ENCODE measurements at places on chromosomes 3 and 15.

- DNase-seq, result no peak
Observed at GRCh38 chr15:31060429-31061140, 40.9 kb downstream of the TRPM1 start.

- no peak for DNase-seq
Observed at GRCh38 chr3:115517457-115518050, 105.8 kb upstream of the GAP43 start.

GRCh38 chr3:125054449-125055329 lies 1.1 kb downstream of the HEG1 start:
- DNase-seq, result peak; percentile 65

GRCh38 chr3:196246612-196247308 lies 30.4 kb downstream of the SLC51A start:
- DNase-seq, result no peak

DNA sequence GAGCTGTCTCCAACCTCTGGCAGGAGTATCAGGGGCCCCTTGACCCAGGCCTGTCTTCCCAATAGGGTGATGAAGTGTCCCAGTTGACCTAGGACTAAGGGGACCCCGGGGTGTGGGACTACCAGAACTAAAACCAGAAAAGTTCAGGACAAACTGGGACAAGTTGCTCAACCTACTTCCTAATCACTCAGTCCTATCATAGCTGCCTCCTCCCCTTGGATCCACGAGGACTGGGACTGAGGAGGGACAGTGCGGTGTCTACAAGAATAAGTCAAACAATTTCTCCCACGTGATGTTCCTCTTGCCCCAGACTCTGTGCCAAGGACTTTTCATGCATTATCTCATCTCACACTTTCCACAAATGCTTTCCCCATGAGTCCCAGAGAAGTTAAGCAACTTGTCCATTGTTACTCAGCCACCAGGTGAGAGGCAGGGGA lies 49.4 kb upstream of the SLCO2A1 start:
- DNase-seq, result no peak

DNA sequence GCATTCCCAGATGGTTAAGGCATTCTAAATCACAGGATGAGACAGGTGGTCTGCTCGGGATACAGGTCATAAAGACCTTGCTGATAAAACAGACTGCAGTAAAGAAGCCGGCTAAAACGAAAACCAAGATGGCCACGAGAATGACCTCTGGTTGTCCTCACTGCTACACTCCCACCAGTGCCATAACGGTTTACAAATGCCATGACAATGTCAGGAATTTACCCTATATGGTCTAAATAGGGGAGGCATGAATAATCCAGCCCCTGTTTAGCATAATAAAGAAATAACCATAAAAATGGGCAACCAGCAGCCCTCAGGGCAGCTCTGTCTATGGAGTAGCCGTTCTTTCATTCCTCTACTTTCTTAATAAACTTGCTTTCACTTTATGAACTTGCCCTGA lies 151.1 kb downstream of the ZNF385D start:
- DNase-seq, result no peak

- no peak for DNase-seq
Observed at GRCh38 chr3:142839831-142840230, 49.1 kb downstream of the PCOLCE2 start.

- no peak for DNase-seq
Observed at GRCh38 chr15:73994912-73995622, 551 bp downstream of the PML start.

DNA sequence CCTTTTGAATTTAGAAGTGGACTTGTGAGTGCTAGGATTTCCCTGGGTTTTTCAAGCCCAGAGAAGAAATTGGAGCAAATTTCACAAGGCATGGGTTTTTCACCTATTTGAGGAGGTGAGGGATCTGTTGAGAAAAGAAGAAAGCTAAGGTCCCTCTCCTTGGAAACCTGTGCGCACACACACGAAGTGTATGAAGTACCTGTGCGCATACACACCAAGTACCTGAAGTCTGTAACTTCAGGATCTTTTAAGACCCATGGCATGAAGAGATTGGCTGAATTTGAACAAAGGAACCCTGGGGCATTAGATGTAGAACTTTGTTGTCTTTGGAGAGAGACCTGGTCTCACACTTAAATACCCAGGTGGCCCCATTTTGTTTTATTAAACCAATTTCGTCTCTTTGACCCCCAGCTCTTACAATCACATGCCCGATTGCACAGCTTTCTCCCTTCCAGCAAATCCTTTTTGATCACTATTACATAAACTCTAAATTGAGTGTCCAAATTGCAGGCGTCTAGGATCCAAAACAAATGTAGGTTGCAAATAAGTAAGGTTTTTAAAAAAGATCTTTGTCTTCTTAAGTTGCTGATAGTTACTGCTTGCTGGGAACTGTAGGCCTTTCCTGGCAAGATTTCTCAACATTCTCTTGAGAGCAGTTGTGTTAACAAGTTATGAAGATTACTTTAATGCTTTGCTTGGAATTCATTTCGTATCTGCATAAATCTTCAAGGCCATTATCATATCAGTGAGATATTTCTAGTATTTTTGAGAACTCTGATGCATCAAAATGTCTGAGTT lies 64.3 kb downstream of the CMTM8 start:
- DNase-seq, result no peak

- no peak for DNase-seq
Observed at GRCh38 chr3:99551520-99551919, 86.9 kb upstream of the COL8A1 start.

DNA sequence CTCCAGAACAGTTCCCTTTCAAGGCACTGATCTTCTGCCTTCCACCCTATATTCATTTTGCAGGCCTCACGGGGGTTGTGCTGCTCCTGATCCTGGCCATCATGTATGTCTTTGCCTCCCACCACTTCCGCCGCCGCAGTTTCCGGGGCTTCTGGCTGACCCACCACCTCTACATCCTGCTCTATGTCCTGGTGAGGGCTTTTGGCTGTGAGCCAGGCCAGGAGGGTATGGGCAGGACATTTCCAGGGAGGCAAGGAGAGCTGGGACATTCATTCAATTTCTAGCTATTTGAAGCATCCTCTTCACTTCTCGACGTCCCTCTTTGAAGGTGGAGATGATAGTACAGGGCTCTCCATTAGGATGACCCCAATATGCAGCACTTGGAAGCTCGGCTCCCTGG lies 25.9 kb downstream of the DUOX1 start:
- DNase-seq, result no peak

DNA sequence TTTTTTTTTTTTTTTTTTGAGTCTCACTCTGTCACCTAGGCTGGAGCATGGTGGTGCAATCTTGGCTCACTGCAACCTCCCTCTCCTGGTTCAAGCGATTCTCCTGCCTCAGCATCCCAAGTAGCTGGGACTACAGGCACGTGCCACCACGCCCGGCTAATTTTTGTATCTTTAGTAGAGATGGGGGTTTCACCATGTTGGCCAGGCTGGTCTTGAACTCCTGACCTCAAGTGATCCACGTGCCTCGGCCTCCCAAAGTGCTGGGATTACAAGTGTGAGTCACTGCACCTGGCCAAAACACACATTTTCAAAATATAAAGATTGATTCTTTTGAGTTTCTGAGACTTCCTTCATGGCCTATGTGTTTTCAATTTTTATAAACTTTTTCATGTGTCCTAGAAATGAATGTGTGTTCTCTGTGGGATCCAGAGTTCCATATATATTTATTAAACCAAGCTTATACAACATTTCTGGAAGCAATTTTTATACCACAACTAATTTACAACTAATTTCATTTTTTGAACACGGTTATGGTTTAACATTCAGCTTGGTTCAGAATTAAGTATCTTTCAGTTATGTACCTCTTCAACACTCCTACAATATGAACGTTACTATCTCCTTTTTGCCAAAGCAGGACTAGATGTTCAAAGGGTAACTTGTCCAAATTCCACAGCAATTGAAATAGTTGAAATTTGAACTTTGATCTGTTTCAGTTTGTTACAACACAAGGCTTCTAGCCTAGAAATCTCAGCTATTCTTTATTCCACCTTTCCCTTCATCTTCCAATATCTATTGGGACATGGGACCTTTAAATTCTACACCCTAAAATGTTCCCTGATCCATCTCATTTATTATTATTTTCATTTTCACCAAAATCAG lies 1.5 kb downstream of the ACAD11 start:
- no peak for DNase-seq

DNA sequence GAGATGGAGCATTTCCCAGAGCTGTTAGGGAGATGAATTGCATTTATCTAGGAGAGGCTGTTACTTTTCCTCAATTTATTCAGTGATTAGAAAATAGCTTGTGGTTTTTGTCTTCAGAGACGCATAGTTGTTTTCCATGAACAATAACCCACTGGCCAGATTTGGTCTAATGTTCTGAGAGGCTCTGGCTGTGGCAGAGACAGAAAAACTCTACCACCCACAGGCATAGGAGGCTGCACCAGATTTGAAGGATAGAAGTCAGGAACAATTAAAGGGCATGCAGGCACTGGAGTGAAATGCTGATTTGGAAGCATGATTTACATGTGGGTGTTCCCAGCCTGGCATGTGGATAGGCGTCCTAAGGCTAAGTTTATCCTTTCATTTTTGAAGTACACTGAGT lies 143.5 kb downstream of the NFKBIZ start:
- no peak for DNase-seq

DNA sequence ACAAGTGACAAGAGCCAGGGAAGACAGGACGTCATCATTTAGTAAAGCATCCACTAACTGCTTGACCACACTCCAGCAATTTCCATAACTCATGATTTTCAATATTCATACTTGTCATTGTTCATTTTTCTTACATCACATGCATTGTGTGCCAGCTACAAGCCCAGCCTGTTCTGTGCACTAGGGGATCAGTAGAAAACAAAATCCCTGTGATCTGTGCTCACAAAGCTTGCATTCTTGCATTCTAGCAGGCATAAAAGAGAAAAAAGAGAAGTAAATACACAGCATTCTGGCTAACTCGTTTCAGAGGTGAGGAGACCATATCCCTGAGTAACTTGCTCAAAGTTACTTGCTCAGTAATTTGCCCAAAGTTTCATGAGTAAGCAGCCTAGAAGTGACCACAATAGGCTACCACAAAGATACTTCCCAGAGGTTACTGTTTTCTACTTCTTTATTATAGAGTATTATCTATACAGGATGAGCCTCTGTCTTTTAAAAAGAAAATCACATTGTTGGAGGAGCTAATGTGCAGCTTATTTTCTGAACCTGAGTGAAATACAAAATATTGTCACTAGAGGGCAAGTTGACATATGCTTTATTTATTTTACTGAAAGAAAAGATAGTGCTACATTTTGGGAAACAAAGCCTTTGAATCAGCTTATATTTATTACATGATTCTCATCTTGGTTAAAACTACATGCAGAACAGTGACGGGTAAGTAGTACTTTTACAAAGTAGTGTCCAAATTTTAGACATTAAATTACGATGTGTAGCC lies 701.4 kb upstream of the LMCD1 start:
- DNase-seq, result no peak

DNA sequence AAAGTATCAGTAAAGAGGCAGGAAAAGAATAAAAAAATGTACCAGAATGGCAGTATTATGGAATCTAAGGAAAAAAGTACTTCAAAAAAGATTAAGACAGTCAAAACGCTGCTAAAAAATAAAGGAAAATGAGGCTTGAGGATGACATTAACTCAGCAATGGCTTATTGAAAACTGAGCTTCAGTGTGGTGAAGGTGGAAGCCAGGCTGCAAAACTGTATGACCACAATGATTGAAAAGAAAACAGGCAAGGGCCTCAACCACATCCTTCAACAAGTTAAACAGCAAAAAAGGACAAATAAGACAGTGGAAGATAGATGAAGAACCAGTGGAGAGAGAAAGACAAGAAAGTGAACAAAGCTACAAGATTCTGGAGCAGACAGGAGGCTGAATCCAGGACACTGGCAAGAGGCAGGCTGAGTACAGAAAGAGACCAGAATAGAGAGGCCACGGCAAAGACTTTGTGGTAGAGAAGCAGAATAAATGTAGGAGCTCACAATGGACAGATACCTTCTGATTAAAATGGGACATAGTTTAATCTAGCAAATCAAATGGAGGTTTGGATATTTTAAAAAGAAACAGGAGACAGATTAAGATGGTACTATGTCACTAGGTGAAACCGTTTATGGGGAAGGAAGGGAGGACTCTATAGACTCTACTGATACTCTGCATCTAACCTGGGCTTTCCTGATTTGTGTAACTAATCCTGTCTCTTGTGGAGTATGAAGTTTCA lies 86.1 kb downstream of the TJP1 start:
- DNase-seq, result no peak

- no peak for DNase-seq
Observed at GRCh38 chr3:123244128-123244527, 42.4 kb downstream of the SEC22A start.

DNA sequence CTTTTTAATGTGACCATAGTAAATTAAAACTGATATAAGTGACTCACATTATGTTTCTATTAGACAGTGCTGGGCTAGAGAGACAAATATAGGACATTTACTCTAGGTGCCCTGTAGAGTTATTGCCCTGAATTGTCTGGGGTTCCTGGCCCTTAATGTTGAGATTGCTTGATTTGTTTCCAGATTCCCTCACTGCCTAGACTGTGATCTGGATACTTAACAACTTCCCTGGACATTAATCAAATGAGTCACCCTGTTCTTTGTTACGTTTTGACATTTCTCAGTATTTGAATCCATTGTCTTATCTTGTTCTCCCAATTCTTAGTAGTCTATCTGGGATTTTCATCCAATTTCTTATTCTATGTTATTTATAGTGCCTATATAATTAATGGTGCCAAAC lies 65.8 kb downstream of the DTWD1 start:
- no peak for DNase-seq

DNA sequence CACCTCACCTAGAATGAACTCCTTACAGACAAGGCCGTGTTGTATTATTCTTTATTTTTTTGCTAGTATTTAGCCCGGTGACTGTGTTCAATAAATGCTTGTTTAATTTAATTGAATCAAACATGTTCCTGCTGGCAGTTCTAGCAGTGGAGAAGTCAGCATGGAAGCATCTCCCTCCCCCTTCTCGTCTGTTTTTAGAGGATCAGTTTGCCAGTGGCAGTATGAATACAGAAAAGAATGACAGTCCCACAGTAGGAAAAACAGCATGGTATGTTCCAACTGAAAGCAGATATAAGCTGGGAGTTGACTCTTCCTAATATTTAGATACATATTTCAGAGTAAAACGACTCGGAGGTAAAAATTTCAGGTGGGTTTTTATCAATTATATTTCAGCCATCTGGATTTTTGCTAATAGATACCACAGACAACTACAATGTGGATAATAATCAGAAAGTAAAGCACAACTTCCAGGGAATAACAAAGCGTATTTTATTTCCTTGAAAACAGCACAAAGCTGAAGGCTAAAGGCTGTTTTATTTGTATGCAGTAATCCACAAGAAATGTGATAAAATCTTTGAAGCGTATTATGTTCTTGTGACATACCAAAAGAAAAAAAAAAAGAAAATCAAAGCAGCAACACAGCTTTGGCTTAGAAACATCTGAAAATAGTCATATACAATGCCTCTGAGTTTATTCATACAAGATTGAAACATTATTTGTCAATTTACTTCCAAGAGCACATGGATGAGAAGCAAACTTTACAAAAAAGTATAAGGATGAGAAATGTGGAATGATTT lies 244.5 kb upstream of the KCNMB2 start:
- DNase-seq, result no peak

Measured in germinal center (tissue), 1 donor.